Cortex of kidney (tissue), 1 donor: ENCODE measurements at places on chromosomes 7 and 10.

GRCh38 chr7:30027740-30028215, 434 bp upstream of the PLEKHA8 start:
- DNase-seq, result no peak

DNA sequence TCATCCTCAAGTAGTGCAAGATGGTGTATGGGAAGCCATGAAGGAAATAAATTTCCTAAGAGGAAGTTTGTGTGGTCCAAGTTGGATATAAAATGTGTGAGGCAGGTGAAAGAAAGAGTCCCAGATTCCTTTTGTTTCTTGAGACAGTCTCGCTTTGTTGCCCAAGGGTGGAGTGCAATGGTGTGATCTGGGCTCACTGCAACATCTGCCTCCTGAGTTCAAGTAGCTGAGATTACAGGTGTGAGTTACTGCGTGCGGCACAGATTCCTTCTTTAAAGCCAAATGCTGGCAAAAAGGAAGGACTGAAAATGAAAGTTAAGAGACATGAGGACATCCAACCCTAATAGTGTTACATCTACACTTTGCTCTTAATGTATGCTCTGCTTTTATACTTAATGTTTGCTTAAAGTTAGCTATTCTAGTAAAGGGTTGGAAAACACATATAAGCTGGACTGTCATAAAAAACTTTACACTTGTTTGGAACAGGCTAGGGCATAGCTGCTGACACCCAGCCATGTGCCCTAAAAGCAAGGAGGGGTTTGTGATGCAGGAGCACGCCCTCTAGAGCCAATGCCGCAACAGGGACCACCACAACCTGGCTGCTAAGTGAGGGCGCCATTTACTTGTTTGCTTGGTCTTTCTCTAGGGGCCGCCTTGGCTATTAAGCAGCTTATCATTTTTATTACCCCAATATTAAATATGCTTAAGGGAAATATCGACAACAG, 34.5 kb downstream of the CLEC2L start:
- DNase-seq, result no peak

GRCh38 chr10:12349629-12350166, 351 bp downstream of the CAMK1D start:
- DNase-seq, result no peak

- DNase-seq, result no peak
These were observed 906.7 kb downstream of the DNAJB9 start for GRCh38 chr7:109476409-109476808.

GRCh38 chr7:117766913-117767312, 106.3 kb downstream of the CTTNBP2 start:
- no peak for DNase-seq

- DNase-seq, result no peak
These were observed 547.7 kb downstream of the TNS3 start for GRCh38 chr7:47034180-47034579.
